ENCODE measurements at places on chromosomes 7 and 10.

DNA sequence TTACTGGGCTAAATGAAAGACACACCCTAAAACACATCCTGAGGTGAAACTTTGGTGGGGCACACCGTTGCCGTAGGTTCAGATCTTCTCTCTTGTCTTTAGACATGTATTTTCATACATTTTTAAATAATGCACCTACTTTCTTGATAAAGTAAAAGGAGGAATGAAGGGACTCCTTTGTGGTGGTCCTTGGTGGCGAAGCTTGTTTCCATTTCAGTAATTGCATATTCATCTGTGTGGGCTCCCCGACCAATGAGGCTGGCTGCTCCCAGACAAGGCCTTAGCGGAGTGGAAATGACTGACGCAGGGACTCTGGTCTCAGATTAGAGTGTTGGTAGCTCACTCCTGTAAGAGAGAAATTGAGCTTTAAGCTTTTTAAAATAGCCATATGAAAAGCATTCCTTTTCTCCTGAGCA lies 815 bp downstream of the CCSER2 start:
- DNase-seq: no peak

DNA sequence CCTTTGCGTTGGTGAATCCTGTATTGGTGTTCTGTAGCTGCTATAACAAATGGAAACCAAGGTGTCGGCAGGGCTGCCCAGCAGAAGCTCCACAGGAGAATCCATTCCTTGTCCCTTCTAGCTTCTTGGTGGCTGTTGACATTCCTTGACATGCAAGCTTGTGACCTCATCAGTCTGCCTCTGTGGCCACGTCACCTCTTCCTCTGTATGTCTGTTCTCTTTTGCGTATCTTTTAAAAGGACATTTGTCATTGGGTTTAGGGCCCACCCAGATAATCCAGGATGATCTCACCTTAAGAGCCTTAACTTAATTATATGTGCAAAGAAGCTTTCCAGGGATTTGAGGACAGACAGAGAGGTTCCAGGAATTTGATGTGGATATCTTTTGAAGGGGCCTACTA lies 15.3 kb upstream of the ZCCHC24 start:
- no peak for DNase-seq

DNA sequence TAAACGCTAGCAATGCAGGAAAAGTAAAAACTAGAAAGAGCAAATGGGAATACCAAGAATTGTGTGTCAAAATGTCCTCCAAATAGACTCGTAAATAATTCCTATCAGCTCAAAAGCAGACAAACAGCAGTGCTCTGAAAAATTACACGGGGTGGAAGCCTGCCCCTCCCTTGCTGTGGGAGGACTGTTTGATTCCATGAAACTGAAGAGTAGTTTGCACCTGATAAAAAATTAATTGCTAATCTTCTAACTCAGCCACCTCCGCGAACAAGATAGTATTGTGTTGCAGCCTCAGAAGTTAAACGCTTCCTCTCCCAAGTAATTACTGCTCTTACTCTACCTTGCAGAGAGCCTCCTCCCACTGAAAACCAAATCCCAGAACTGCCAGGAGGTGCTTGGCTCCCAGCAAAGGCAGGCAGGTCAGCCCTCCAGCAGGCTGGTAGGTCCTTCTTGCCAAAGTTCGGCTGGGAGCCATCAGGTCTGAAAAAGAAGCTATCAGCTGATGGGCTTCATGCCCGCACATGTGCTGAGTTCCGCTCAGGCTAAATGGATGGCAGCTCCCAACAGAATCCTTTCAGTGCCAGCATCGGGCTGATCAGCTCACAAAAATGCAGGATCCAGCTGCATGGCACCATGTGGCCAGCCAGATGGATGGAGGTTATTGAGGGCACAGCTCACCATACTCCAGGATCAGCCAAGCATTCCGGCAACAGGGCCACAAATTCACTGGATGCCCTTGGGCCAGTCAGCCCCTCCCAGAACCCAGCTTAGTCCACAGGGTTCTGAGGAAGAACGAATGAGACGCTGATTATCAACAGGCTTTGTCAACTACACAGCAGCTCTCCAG lies 37.1 kb downstream of the MAD1L1 start:
- DNase-seq: no peak

GRCh38 chr7:21071561-21072501 lies 285.1 kb upstream of the SP8 start:
- no peak for DNase-seq

DNA sequence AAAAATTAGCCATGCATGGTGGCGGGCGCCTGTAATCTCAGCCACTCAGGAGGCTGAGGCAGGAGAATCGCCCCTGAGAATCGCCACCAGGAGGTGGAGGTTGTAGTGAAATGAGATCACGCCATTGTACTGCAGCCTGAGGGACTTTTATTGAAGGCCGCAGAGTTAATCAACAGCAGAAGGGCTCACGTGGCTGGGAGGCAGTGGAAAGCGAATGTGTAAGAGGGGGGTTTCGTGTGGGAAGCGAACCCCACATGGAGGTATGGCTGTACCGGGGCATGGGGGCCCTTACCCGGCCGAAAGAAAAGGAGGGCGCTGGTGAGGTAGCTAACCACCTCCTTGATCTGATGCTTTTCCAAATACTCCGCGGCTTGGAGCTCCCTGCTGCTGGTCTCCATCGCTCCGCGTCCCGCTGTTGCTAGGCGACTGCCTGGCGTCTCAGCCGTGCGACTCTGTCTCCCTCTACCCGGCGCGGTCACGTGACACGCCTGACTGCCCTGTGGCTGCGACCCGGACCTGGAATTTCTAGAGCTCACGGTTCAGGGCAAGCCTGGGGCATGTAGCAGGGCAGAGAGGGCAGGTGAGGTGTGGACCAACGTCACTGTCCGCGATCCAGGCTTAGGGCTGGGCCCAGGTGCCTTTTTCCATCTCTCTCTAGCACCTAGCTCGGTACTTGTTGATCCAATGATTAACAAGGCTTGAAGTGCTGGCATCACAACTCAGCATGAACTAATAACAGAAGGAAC lies at the start of gene EFCAB10:
Gene EFCAB10 (minus strand): TSS at position 428 of the 746 bp plus-strand sequence. CDS start 30 bp downstream, at position 398.
- DNase-seq: no peak

GRCh38 chr7:34043461-34044305 lies 138.3 kb downstream of the BMPER start:
- DNase-seq: no peak

DNA sequence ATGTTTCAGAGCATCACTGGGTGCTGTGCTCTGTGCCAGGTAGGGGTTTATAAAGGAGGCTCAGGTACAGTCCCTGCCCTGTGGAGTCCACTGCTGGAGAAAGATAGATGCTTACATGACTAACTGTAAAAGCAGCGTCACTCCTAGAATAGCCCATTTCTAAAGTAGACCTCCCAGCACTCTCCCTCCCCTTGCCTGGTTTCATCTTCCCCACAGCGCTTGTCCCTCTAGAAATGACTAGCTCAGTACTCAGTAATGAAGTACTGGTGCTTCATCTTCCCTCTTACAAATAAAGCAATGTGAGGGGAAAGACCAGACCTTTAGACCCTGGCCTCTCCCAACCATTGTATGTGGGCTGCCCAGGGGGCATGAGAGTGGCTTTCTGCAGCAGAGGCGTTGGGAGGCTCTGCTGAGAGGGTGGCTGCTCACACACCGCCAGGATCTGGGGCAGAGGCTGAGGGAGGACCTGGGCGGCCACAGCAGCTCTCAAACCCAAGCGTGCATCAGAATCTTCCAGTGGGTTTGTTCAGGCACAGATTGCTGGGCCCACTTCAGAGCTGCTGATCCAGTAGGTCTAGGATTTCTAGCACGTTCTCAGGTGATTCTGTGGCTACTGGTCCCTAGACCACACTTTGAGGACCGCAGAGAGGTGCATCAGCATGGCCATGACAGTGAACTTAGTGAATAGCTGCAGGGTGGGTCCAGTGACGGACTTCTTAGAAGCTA lies 110.3 kb upstream of the ANLN start:
- DNase-seq: no peak

DNA sequence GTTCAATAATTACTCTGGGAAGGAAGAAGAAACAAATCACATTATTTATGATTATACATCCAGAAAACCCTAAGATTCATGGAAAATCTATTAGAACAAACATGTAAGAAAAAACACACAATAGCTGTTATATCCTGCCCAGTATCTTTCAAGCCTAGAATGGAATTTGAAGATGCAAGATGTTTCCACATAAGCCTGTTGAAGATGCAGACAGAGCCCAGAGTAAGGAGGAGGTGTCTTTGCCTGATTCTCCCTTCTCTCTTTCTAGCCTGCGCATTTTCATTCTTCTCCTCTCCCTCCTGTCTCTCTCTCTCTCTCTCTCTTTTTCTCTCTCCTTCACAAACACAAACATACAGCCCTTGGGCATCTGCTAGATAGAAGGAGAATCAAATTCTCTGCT lies 170.1 kb upstream of the INHBA start:
- no peak for DNase-seq

DNA sequence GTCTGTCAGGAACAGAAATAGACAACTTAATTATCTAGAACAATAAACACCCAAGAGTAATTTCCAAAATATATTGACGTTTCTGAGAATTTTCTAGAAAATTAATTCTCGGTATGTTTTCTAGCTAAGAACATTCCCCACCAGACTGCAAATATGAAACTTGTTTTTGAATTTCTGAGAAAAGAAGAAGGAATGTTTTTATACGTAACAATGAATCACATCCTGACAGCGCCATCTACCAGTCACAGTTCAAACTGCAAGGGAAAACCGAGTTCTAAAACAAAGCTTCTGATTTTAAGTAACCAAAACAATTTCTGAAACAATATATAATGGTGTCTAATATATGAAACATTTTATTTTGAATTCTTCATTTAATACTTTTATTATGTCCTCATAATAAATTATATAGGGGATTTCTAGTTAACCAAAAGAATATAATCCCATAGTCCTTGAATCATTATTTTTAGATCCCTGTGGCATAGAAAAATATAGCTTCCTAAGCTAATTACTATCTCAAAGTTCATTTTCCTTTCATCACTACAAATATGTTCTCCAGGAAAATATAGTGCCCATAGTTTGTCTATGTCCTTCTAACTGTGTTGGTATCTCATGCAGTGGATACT lies 34.5 kb upstream of the MEOX2 start:
- DNase-seq: no peak

GRCh38 chr7:115087437-115087836 lies 165.5 kb downstream of the MDFIC start:
- DNase-seq: no peak

DNA sequence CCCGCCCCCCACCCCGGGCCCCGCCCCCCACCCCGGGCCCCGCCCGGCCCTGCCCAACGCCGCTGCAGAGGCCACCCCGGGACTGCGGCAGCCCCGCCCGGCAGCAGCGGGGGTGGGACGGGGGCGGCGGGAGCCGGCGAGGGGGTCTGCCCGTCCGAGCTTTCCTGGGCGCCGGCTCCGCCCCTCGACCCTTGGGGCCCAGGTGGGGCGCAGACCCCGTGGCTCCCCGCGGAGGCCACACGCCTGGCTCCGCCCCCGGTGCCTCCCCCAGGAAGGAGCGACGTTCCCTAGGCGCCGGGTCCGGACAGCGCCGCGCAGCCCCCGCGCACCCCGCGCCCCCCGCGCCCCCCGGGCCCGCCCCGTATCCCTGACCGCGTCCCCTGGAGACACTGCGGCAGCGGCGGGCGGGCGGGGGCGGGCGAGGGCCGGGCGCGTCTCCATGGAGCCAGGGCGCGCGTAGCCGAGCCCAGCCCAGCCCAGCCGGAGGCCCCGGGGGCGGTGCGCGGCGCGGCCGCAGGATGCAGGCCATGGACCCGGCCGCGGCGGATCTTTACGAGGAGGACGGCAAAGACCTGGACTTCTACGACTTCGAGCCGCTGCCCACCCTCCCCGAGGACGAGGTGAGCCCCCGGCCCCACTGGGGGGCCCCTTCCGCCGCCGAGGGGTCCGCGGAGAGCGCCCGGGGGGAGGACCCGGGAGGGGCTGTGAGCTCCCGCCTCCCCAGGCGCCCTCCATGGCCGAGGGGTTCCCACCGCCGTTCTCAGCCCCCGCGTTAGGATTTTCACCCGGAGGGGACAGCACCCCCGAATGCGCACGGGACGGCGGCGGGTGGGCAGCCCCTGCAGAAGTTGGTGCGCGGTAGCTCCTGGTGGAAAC lies at the start of gene KNDC1:
Gene KNDC1 (plus strand): TSS at position 270 of the 876 bp plus-strand sequence. CDS start 249 bp downstream, at position 519.
- no peak for DNase-seq

GRCh38 chr10:61987951-61988379 lies 86.5 kb downstream of the ARID5B start:
- no peak for DNase-seq

DNA sequence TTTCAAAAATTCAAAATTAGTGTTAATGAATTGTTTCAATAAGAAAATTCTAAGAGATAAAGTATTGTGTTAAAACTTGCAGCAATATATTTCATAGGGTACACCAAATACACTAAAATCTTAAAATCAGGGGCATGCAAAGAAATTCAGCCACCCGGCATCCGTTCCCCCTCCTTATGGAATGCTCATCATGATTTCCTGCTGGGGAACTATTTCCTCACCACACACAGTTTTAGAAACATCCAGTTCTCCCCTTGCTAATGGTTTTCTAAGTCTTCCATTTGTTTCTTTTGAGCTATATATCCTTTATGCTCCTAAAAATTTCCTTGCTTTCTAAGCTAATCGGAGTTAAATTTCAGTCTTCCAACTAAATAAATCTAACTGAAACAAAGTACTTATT lies 60.7 kb downstream of the CHCHD3 start:
- DNase-seq: no peak

DNA sequence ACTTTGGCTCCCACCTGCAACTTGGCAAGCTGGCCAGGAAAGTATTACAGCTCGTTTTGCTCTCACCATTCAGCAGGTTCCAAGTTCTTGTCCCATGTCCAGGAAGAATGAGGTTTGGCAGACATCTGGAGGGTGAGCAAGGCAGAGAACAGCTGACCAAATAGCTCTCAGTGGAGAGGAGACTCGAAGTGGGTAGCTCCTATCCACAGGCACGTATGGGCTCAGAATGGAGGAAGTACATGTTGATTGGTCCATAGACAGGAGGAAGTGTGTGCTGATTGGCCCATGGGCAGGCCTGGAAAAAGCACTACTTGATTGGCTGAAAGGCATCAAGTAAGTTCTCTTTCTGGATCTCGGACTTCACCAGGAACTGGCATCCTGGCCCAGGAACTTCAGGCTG lies 3.0 kb upstream of the NCAPG2 start:
- no peak for DNase-seq

GRCh38 chr10:86293396-86293791 lies 73.2 kb downstream of the GRID1 start:
- no peak for DNase-seq

GRCh38 chr7:18086165-18087025 lies 58.7 kb upstream of the PRPS1L1 start:
- DNase-seq: no peak

GRCh38 chr10:48364659-48365405 lies 58.4 kb downstream of the MAPK8 start:
- DNase-seq: no peak

DNA sequence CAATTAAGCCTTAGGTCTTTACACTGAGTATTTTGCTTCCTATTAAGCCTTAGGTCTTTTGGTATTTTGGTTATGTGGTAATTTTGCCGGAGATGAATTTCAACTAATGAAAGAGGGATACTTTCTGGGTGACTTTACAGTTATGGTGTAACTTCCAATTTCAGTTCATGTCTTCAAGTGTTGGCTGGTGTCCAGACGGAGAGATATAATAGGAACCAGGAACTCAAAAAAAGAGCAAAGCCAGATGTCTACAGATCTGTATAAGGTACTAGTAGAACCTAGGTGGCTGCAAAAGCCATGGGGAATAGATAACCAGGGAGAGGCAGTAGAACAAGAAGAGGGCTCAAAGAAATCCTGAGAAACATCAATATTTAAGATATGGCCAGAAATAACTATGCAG lies 12.3 kb downstream of the ERCC6 start:
- no peak for DNase-seq
